GOT3 (cell line): ENCODE measurements at places on chromosomes 4 and X.

DNA sequence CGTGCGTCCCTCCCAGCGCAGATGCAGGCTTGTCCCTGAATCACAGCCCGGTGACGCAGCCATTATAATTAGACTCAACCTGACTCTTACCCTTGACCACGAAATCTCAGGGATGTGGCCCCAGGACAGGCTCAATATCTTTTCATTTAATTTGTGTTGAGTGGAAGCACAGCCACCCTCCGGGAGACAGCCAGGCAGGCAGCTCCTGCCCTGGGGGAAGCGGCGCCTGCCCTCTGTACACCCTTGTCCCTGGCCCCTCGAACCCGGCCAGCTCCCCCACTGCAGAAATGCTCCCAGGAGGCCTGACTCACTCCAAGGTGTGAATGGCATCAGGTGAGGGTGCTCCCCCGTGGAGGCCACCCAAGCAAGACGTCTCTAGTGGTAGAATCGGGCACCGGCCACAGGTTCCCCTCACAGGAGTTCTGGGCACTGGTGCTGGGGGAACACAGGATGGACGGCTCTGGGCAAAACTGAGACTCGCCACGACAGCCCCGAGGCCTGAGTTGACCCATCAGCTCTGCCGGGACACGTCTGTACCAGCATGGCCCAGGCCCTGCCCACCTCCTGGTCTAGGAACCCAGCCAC is 2.7 kb downstream of the CPLX1 start:
- no peak for DNase-seq

- DNase-seq, result no peak
These were observed 19.1 kb downstream of the SMARCAD1 start for GRCh38 chr4:94226763-94227162.

DNA sequence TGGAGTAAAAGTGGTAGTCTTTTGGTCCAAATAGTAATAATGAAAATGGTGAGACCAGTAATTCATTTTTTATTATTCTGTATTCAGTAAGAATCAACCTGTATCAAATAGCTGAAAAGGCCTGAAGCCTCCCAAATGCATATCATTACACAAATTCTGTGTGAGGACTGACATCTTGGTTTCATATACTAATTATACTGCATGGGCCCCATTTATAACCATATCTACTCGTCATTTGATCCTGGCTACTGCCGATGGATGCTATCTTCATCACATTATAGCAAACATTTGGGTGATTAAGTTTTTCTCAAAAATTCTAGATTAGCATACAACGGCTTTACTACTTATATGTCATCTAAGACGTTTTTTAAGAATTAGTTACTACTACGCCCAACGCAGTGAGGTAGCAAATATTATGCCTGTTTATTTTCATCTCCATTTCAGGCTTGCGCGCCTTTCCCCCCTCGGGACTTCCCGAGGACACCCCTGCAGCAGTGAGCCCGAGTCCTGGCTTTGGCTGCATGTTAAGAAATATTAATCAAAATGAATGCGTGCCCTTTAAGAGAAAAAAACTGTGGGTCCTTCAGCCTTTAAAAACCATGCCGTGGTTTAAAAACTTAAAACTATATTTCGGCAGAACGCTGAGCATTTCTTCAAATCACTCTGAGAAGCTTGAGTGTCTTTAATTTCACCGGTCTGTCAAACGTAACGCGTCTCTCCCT is 814 bp upstream of the MMAA start:
- DNase-seq, result no peak

DNA sequence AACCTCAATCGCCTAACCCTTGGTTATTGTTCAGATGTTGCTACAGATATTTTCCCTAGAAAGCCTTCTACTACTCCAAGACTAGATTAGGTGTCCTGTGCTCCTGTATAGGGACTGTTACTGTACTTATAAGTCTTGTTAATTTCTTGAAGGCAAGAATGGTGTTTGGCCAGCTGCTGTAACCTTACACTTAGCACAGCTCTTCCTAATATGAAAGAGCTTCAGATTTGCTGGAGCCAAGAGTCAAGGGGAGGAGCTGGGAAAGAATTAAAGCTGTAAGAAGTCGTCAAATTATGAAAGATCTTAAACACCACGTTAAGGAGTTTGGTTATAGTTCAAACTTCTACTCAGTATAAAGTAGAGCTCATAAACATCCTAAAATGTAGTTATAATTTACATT is 245.9 kb upstream of the TLL1 start:
- no peak for DNase-seq

- no peak for DNase-seq
These were observed 30.9 kb upstream of the INTS6L start for GRCh38 chrX:135489542-135489941.

DNA sequence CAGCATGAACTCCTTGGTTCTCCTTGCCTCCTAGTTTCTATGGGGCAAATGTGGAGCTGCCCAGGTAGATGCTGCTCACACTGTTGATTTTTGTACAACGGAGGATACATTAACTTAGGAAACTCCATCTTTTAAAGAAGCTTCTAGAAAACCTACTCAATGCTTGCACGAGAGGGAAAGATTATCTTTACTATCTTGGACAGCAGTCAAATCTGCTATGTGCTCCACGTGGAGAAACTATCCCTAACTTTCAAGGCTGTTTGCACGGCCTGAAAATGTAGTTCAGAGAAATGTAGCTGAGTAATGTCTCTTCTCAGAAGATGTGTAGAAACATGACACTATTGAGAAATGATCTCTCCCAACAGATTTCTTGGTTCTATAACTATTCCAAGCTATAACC is 1530.9 kb upstream of the PABPC4L start:
- no peak for DNase-seq

- no peak for DNase-seq
These were observed 92.1 kb downstream of the CEP135 start for GRCh38 chr4:56040842-56041241.

GRCh38 chrX:65647801-65648200 is 19.7 kb upstream of the MSN start:
- no peak for DNase-seq

DNA sequence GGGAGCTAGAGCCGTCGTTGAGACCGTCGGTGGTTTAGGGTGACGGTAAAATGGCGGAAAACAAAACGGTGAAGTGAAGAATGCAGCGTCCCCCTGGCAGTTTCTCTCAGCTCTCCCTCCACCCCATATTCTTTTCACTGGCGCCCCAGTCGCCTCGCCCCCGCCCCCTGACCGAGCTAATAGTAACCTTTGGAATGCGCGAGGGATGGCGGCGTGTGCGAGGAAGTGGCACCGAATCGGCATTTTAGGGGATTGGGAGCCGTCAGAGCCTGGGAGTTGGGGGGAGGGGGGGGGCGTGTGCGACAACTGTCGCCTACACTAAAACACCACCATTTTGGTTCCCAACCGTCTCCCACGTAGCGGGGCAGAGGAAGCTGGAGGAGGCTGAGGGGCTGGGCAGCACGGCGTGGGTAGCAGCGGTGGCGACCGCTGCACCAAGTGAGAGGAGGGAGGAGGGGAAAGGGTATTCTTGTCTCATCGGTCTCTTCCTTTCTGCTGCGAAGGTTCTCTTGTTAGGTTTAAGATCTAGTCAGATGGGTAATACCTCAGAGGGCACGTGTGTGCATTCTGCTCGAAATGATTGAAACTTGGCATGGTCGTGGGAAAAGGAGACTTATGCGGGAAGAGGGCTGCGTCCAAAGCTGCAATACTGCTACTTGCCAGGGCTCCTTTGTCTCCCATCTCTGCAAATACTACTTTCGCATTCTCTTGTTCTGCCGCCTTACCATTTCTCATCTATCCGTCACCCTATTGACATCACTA is 840 bp downstream of the ZNF711 start:
- no peak for DNase-seq

DNA sequence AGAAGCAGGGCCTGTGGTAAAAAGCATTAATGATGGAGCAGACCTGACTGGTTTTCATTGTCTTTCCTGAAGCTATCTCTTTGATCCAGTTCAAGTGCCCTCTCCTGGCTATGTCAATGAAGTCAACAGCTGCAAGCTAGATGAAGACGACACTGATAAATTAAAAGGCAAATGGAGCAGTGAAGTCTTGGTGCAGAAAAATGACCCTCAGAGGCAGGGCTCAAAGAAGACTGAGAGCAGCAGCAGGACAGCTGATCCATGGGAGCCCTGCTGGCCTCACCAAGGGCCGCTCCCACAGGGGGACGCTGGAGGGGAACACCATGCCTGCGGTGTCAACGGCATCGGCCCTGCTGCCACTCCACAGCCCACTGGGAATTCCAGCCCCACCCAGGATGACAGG is 96.2 kb downstream of the RELL1 start:
- no peak for DNase-seq

DNA sequence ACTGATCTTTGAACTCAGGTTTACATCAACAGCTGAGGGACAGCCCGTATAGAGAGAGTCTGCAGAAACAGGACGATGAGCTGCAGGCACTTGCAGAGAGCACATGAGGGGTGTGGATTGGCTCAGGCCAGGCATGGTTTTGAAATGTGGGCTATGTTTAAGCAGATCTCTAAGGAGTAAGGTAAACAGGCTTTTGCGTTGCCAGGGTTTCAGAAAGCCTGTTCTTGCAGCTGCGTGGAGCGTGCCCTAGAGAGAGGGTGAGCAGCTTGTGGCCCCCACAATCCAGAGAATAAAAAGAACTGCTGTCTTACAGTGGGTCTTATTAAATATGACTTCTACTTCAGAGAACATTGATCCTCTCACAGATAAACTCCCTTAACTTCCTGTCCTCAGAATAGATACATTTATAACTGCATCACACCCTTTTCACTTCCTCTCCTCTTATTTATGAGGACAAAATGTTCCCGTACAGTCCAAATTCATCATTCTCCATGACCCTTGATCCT is 64.1 kb downstream of the TMA16 start:
- DNase-seq, result no peak

DNA sequence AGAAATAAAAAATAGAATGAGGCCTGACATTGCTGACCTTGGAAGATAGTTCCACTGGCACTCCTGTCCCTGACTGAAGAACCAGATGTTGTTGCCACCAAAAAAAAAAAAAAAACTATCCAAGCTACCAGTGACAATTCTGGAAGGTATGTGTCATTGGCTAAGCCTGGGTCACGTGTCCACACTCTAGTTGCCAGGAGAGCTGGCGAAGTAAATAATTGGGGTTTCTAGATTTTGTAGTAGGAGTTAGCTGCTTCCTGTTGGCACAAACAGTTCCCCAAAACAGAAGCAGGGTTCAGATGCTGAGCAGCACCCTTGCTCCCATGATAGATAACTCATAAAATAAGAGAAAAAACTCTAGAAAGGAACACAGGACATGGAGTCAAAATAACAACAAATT is 20.5 kb downstream of the MND1 start:
- no peak for DNase-seq

GRCh38 chr4:45453258-45453853 is 670.5 kb downstream of the GABRG1 start:
- DNase-seq, result no peak

DNA sequence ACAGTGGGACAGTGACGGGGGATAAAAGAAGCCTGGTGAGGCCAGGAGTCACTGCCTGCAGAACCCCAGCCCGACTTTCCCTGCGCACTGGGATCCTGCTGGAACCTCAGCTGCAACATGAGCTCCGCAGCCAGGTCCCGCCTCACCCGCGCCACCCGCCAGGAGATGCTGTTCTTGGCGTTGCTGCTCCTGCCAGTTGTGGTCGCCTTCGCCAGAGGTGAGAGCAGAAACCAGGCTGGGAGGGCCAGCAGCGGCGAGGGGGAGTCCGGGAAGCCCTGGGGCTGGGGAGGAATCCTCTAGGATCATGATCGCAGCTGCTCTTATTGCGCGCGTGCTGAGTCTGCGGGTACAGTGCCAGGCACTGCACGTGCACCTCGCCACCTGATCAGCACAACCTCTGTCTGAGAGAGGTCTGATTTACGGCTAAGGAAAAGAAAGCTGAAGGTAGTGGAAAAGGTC is at the start of gene PF4V1:
Gene PF4V1, plus strand, starts transcription at position 51 of the 459 bp plus-strand sequence. Its CDS starts 67 bp downstream, at position 118.
- DNase-seq, result no peak

GRCh38 chrX:110146521-110146920 is 143.6 kb downstream of the TMEM164 start:
- no peak for DNase-seq

- DNase-seq, result no peak
These were observed 43.1 kb downstream of the ZGRF1 start for GRCh38 chr4:112593438-112594133.

DNA sequence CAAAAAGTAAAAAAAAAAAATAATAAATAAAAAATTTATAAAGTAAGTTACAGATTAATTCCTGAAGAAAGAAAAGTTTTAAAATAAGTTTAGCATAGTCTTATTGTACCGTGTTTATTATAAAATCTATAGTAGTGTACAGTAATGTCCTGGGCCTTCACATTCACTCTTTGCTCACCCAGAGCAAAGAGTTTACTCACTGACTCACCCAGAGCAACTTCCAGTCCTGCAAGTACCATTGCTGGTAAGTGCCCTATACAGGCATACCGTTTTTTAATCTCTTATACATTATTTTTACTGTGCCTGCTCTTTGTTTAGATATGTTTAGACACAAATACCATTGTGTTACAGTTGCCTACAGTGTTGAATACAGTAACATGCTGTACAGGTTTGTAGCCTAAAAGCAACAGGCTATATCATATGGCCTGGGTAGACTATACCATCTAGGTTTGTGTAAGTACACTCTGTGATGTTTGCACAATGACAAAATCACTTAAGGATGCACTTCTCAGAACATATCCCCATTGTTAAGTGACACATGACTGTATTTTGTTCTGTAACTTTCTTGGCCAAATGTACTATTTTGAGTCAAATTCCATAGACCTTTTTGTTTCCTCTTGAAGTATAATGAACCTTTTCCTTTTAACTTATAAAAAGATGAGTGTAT is 199.0 kb upstream of the NUDT6 start:
- DNase-seq, result no peak

- no peak for DNase-seq
These were observed 66.2 kb upstream of the FRAS1 start for GRCh38 chr4:77990904-77991358.

- DNase-seq, result no peak
These were observed 95.9 kb upstream of the PTPN13 start for GRCh38 chr4:86497980-86498862.

DNA sequence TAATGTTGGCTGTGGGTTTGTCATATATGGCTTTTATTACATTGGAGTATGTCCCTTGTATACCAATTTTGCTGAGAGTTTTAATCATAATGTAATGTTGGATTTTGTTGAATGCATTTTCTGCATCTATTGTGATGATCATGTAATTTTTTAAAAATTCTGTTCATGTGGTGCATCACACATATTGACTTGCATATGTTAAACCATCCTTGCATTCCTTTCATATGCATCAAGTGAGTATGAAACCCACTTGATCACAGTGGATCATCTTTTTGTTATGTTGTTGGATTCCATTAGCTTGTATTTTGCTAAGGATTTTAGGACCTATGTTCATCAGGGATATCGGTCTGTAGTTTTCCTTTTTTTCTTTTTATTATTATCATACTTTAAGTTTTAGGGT is 12.1 kb downstream of the HEPH start:
- no peak for DNase-seq

- DNase-seq, result no peak
These were observed 186.3 kb upstream of the TLL1 start for GRCh38 chr4:165686756-165687155.

- no peak for DNase-seq
These were observed 191.7 kb upstream of the GPC4 start for GRCh38 chrX:133606990-133607389.

GRCh38 chrX:65696613-65697012 is 29.2 kb downstream of the MSN start:
- DNase-seq, result no peak

GRCh38 chrX:39227371-39227770 is 426.1 kb downstream of the MID1IP1 start:
- no peak for DNase-seq
